ENCODE measurements at places on chromosomes 3 and 15.

DNA sequence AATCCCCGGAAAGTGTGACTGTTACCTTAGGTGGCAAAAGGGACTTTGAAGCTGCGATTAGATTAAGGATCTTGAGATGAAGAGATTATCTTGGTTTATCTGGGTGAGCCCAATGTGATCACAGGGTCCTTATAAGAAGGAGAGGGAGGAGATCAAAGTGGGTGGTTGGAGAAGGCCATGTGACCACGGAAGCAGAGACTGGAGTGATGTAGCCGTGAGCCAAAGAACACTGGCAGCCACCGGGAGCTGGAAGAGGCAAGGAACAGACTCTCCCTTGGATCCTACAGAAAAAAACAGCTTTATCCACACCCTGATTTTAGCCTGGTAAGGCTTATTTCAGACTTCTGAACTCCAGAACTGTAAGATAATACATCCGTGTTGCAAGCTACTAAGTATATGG lies 29.9 kb downstream of the CRABP1 start:
- DNase-seq: no peak

- no peak for DNase-seq
Observed at GRCh38 chr3:108234387-108234957, 12.2 kb upstream of the IFT57 start.

DNA sequence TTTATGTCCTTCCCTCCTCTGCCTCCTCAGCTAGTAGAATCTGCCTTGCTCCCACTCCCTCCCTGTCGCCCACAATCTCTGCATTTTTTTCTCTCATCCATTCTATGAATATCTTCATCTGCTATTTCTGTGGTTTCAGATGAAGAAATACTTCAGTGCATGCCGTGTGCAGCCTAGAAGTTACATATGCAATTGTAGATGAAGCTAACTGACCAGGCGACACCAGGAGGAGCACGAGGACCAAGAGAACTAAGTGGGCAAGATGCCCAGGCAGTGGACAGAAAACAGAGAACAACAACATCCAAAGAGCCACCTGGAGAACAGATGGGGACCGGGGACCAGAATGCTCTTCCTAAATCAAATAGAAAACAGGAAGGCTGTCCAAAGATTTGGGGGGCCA lies 121.4 kb upstream of the ATP11B start:
- DNase-seq: no peak

GRCh38 chr3:64351713-64352638 lies 126.7 kb upstream of the PRICKLE2 start:
- DNase-seq: peak; percentile 46

DNA sequence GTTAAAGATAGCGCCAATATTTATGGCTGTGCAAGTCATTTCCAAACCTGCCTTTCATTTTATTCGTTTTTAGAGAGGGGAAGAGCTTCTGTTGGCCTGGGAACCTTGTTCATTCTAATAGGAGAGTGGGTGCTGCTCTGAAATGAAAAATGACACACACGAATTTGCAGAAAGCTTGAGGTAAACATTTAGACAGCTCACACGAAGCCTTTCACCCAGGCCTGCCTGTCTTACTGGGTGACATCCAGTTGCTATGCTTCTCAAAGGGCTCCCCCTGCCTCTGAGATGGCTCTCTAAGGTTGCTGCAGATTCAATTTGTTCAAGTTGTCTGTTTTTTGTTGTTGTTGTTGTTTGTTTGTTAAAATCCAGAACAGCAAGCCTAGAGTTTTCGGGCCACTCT lies 18.2 kb downstream of the PEX5L start:
- no peak for DNase-seq

DNA sequence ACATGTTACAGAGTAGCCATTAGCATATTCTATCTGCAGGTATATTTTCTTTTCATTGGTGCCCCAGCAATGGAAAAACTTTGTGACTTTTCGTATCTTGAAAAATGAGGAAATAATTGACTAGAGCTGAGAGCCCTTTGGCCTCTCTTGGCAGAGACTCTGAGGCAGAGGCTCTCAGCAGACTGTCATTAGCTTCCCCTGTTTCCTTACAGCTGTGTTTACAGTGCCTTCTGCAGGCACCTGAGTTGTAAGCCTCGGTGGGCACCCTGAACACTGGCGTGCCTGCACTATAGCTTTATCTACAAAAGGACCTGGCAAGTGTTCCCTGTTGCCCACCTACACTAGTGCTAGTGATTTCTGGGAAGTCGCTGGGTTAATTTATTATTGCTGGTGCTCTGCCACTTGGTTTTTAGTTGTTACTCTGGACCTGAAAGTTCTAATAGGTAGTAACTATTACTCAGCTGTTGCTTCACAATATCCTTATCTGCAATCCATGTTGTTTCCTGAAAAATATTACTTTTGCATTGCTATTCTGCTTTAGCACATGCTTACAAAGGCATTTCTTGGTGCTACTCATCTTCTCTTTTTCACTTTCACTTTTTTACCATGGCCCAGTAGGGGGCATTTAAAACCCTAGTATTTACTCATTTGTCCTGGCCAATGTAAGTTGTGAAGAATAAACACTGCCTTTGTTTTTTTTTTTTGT lies 7.8 kb upstream of the GPR171 start:
- no peak for DNase-seq

- DNase-seq: no peak
Observed at GRCh38 chr3:15478640-15478979, 42.9 kb downstream of the COLQ start.

- DNase-seq: no peak
Observed at GRCh38 chr15:93460717-93461116, 371.7 kb upstream of the RGMA start.

DNA sequence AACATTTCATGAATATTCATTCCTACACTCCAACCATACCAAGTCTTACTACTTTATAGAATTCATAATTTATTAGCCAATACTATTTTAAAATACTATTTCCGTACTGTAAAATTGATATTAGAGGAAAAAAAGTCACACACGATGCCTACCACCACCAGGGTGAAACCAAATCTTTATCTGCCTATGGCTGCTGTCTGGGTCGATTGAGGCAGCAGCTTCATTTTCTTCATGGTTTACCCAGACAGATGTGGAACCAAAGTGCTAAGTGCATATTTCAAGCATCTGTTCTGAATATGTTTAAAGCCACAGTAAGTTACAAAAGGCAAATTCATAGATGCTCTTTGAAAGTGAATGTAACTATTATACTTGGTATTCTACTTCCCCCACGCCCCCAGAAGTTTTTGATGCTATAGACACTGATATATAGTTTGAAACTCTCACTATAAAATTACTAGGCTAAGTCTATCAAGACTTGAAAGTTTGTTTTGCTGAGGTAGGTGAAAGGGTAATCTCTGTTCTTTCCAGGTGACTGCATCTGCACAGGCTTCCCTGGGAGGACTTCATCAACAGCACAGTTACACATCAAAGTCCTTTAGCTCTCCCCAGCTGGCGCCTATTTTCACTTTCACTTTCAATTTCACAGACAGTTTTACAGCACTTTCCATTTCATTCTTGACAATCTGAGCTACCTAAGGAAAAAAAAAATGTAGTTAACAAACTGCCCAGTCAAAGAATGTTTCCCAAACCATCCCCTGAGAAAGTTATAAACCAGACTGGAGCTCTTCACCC lies 113.9 kb downstream of the POLQ start:
- peak; percentile 72 for DNase-seq

DNA sequence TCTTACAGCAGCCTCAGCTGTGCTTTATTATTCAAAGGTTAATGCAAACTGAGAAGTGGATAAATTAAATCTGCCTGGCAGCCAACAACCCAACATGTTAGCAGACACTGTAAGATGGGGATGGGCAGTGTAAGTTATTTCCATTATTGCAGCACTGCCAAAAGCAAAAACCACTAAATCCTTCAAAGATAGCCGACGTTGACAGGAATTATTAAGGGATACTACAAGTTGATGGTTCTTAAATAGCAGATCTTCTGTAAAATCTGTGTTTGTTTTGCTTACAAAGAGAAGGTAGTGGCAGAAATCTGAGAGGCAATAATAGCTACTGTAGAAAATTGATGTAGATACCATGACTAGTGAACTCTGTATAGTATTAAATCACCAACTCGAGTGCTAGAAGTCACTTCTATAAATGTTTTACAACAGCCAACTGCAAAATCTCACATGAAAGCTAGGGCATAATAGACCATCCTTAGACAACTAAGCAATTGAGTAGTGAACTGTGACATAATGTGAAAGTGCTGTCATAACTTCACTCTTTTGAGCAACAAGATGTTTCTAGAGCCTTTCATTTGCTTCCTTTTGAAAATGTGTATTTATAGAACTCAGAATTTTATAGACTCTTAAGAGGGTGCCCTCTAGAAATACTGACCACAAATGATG lies 278.6 kb downstream of the UBE2E2 start:
- peak; percentile 21 for DNase-seq

DNA sequence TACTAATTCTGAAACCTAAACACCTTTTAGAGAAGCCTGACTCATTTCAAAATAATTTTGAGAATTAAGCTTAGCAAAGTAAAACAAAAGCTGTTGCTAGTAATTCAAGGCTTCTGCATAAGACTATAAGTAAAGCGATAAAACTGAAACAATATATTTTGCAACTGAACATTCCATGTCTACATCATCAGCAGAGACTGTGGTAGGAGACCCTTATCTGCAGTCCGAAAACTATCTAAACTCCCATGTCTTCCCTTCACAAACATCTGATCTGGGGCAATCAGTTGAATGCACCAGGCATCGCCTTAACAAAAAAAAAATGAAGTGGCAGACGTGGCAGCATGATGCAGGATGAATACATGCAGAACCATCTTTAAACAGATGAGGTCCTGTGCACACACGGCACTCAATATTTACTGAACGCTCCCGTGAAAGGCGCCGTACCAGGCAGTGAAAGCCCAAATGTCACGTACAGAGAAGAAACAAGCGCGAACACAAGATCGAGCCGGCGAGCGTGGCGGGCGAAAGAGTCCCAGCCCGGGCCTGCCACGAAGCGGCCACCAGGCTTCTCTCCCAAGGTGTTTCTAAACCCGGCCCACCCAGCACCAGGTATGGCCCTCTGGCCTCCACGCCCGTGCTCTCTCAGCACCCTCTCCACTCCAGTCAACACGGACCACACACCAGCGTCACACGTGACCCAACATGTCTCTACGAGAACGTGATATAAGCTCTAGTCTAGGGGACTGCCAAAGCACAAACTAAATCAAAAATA lies 63.0 kb downstream of the CHSY1 start:
- peak; percentile 87 for DNase-seq

- peak; percentile 72 for DNase-seq
Observed at GRCh38 chr15:51706291-51706690, 25.0 kb downstream of the SCG3 start.

DNA sequence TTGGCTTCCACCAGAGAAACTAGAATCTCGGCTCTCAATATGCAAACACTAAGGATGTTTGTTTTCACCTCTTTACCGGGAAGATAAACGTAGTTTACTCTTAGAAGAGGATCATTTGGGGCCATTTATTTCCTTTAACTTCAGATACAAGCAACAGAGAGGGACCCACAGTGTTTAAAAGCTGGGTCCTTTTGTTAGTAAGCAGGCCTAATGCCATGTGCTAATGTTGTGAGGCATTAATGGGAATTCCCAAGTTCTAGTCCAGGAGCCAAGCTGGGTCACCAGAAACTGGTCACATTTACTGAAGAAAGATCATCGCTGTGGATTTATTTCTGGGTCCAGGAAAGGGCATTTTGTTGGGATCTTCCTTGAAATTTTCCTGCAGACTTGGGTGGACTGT lies 78.1 kb upstream of the ADAMTS9 start:
- DNase-seq: peak; percentile 32

GRCh38 chr3:12585181-12585580 lies 28.3 kb downstream of the MKRN2 start:
- DNase-seq: no peak

GRCh38 chr15:95018888-95019545 lies 787.7 kb downstream of the MCTP2 start:
- DNase-seq: peak; percentile 87

DNA sequence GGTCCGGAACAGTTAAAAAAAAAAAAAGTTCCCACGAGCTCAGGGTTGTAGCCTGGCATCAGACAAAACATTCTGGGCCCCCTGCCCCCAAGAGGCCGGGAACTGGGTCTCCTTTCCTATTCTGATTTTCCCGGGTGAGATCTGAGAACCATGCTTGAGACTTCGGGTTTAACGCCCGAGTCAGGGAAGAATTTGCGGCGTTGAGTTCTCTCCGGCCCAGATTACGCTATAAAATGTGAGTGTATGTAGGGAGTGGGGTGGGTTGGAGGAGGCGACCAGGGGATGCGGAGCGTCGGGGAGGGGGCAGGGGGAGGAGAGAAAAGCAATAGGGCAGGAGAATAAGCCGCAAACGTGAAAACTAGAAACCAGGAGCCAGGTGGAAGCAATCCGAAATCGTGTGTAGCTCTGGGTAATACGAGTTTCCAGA lies 2.7 kb downstream of the ZIC1 start:
- no peak for DNase-seq

- DNase-seq: no peak
Observed at GRCh38 chr15:22944651-22945050, 35.5 kb downstream of the CYFIP1 start.

DNA sequence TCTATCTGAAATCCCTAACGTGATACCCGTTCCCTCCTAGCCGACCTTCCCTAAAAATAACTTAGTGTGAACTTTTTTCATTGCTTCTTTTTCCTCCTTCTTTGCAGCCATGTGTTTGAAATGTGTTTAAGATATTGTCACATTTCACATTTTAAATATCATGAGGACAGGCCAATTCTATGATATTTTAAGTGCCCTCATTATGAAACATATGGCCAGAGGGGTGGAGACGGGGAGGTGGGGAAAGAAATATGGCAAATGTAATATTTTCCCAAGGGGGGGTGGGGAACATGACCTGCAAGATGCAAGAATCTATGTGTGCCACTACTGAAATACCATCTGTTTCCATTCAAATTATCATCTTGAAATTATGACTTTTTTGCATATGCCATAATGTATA lies 1039.2 kb downstream of the AGBL1 start:
- no peak for DNase-seq

GRCh38 chr15:40567111-40567510 lies 2.0 kb upstream of the RPUSD2 start:
- DNase-seq: peak; percentile 28

Data from mesenchymal stem cell (in vitro differentiated cells and primary cell).